ENCODE measurements at places on chromosomes 13 and 19.

DNA sequence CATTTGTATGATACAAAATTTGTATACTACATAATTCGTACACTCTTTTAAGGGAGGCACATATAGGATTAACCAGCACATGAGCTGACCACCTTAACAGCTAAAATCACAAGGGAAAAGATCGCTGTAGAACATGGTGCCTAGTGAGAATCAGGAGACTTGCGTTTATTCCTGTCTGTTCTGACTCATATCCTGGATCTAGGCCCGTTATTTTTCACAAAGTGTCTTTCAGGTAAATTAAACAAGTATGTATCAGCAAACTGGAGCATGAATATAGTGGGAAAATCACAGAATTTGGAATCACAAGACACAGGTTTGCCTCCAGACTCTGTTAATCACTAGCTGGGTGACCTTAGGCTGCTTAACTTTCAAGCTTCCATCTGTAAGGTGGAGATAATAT lies 47.5 kb upstream of the ESD start:
- no peak for DNase-seq

DNA sequence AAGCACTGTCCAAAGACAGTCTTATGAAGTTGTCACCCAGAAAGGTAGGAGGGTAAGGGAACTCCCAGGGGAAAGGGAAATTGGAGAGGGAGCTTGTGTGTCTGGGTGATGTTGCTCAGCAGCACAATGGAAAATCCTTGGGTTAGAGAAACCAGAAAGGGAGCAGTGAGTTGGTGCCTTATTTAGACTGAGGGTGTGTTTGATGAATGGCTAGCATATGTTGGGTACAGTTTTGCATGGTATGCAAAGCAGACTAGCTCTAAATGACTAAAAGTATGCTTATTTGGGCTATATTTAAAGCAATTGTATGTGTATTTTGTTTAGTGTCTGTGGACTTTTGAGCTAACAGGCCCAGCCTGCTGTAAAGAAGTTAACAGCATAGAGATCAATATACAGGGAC lies 2884.6 kb upstream of the PCDH20 start:
- DNase-seq, result no peak

DNA sequence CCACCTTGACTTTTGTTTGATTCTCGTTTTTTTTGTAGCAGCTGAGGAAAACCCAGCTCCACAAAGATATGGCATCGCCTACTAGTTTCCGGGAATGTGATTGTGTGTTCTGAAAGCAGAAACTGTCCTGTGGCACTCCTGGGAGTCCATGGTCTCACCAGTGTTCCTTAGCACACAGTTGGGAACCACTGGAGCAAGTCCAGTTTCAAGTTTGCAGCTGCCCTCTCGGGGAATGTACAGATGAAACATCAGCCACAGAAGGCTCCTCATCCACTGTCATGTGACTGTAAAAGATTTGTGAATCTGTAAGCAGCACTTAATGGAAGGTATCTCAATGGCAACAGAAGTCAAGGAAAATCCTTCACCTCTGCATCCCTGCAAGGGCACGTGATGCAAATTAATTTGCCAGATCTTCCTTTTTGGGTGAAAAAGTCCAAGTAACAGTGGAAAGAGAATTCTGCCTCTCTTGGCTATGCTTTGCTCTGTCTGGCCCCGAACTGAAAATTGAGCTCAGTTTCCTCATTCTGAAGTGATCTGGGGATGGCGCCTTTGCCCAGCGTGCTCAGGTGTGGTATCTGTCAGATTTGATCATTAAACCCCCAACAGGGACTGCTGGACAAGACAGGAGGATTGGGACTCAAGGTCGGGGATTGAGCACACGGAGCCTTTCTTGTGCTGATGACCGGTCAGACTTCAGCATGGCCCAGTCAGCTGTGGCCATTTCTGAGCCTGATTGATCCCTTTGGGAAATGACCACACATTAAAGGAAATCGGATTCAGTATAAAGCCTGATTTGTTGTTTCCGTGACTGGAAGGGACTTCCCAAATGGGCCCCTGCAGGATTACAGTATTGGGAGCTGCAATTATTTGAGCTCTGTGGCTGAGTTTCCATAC lies 58.8 kb downstream of the ING1 start:
- no peak for DNase-seq

DNA sequence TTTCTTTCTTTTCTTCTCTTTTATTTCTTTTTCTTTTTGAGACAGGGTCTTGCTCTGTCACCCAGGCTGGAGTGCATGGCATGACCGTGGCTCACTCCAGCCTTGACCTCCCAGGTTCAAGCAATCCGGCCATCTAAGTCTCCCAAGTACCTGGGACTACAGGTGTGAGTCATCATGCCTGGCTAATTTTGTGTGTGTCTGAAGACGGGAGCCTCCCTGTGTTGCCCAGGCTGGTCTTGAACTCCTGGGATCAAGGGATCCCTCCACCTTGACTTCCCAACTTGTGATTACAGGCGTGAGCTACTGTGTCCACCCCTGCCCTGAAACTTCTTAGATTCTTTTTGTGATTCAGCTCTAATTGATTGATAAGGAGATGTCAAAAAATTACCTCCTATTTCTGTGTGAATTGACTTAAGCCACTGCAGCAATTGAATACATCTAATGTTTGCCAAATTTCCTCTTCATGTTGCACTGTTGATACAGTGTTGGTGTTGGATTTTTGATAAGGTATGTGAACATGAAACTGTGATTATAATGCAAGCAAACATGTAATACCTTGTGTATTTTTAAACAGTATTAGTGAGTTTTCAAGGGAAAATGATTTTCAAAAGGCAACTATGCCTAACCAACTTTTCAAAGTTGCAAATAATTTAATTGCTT lies 22.6 kb downstream of the KLF5 start:
- no peak for DNase-seq

DNA sequence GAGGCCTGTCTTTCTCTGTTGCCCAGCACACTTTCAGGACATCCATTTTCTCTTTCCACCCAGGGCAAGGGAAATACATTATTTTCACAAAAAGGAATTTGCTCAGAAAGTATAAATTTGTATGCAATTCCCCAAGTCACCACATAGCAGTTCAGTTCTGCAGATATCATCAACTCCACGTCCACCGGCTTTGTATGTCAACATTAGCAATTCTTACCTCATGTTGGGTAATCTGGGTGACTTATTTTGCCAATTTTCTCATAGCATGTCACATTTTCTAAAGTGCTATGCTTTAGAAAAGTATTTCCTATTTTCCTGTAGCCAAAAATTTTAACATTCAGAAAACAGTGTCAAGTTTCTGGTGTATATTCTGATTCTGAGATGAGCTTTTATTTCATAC lies 501.8 kb downstream of the EFNB2 start:
- DNase-seq, result no peak

- no peak for DNase-seq
These were observed 34.4 kb upstream of the EPHX3 start for GRCh38 chr19:15266683-15267082.

DNA sequence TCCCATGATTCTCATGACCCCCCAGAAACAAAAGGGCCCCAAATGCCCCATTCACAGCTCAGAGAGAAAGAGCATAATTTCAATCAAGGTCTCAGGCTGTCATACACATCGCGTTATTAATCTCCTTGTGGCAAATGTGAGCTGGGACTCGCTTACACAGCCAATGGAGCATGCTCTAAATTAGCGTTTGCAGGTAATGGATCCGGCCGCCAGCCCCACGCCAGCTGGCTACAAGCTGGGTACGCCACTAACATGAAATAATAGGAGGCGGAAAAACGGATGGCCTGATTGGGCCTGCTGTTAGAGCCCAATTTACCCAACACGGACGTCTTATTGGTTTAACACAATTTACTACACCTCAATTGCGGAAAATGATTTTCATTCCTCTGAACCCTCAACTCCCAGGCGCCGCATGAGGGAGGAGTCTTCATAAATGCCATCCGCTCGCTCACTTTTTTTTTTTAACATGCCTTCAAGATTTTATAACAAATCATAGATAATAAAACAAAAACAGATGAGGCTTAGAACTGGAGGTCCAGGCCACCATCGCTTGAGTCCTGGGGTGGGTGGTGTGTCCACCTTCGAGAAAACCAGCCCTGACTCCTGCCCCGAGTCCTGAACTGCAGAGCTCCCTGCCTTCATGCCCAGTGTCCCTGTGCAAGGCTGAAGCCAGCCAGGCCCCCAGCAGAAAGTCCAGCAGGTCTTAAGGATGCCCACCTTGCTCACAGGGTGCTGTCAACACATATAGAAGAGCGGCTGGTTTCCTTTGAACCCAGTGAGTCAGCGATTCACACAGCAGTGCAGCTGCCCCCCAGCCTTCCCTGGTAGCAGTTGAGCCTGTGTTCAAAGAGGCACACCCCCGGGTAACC lies 62.1 kb downstream of the PEPD start:
- no peak for DNase-seq

DNA sequence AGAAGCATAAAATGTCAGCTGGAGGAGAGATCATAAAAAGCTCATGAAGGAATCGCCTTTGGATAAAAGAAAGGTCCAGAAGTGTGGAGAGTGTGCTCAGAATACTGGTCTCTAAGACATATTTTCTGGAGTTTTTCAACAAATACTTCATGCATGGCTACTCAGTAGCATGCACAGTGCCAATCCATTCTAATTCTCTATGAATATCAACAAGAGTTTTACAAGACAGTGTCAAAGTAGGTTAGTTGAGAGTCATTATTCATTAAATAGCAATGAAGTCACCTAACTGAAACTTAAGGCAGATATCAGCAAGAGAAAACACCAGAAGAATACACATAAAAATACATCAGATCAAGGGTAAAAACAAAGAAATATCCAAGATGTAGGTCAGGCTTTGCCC lies 1243.2 kb upstream of the SLC10A2 start:
- DNase-seq, result no peak

- no peak for DNase-seq
These were observed 178.4 kb downstream of the COL4A1 start for GRCh38 chr13:110128546-110128945.

GRCh38 chr13:57558051-57558467 lies 73.5 kb upstream of the PCDH17 start:
- DNase-seq, result no peak

- no peak for DNase-seq
These were observed 7.5 kb upstream of the TSHZ3 start for GRCh38 chr19:31356587-31357314.

DNA sequence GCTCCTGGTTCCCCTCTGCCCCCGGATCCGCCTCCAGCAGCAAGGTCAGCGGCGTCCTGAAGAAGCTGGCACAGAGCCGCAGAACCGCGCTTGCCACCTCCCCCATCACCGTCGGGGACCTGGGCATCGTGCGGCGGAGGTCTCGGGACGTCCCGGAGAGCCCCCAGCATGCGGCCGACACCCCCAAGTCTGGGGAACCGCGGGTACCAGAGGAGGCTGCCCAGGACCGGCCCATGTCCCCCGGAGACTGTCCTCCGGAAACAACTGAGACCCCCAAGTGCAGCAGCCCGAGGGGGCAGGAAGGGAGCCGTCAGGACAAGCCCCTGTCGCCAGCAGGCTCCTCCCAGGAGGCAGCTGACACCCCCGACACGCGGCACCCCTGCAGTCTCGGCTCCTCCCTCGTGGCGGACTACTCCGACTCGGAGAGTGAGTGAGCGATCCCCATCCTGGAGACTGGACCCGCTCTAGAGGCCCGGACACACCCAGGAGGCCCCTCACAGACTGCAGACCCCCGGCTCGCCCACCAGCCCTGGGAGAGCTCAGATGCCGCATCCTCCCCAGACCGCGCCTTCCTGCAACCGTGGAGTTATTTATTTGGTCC lies 1.6 kb upstream of the MRI1 start:
- DNase-seq, result no peak

DNA sequence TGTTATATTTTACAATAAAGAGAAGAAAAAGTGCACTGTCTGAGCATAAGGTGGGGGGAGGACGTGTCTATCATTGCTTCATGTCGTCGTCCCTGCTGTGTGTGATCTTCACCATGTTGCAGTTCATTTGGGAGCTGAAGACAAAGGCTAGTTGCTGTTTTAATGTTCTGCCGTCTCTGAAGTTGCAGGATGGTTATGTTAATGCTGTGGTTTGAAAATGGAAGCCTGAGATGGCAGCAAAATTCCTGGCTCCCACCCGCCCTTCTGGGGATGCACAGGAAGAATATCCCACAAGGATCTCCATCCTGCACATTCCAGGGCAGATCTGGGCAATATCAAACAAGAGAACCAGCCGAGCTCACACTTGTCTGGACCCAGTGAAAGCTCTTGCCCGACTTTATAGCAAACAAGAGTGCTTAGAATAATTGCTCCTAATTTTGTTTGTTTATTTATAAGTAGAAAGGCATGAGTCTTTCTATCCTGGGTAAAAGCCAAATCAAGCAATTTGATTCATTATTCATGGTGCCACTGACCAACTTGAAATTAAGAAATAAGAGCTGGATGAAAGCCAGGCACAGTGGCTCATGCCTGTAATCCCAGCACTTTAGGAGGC lies 110.3 kb upstream of the ABCC4 start:
- DNase-seq, result no peak

DNA sequence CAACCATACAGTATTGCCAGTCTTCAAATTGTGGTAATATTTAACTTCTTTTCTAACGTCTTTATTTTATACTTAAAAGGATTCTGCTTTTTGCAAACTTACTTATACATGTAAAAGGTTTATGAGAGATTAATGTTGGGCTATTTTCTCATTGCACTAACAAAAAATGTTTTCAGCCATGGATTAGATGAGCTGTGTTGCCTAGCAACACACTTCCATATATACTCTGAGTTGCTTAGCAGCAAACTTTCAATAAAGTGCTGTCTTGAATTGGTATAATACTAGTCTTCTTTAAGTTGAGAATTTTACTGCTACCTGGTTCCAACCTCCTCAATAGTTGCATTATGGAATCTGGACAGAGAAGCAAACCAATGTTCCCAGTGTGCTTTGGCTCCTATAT lies 777.4 kb upstream of the PCDH9 start:
- DNase-seq, result no peak

DNA sequence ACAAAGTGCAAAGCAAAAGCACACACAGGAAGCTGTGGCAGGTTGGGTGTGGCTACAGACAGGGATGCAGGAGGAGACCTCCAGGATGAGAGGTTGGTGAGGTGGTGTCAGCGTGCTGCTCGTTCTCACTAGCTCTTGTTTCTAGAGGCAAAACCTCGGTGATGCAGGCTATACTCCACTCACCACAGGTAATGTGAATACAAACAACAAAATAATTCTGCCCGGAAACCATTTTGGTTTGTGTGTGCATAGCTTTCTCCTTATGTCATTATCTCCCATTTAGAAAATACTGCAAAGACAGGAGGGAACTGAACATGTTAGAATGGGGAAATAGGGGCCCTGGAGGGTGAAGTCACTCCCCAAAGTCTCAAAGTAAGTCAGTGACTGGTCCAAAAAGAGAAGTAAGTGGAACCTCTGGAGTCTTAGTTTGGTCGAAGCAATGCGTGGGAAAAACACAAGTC lies 9.4 kb downstream of the LCP1 start:
- no peak for DNase-seq

DNA sequence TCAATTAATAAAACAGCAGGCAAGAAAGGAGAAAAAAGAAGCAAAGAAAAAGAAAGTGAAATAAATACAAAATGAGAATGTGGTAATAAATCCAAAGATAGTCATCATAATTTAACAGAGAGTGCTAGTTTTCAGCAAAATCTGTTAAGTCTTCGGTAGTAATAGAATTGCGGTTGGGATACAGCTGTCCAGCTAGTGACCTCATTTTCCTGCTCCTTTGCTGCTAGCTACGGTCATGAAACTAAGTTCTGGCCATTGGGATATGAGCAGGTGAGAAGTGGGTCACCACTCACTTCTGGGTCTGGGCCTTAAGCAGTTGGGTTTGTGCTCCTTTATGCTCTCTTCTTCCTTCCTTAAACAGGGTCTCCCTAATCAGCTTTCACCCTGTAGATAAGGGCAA lies 11.7 kb upstream of the DGKH start:
- no peak for DNase-seq

GRCh38 chr19:35750167-35750566 lies 1.8 kb downstream of the LIN37 start:
- DNase-seq, result no peak

GRCh38 chr13:62512194-62513141 lies 1096.8 kb upstream of the PCDH20 start:
- DNase-seq, result no peak

All from HS-27A (cell line).